Activated T-helper 17 cell treated with anti-CD3 and anti-CD28 coated beads, Interleukin-2, amount 50 U/mL, for 72 hours (primary cell): ENCODE measurements at places on chromosomes 4 and X. TPM values are rescaled to one million over a fixed set of nuclear protein-coding genes. Genes with fewer than 3 reads are reported as not detected.

The DUSP9 gene
- 0.13 TPM for total RNA-seq

The ARX gene
- not detected for total RNA-seq

The STIM2 gene
- total RNA-seq, result 38.4 TPM

The PNMA3 gene
- total RNA-seq, result 1.8 TPM

The MSX1 gene
- total RNA-seq, result not detected

The ACE2 gene
- 0.16 TPM for total RNA-seq

The SAGE1 gene
- not detected for total RNA-seq

The YTHDC1 gene
- 96.9 TPM for total RNA-seq

The CYSLTR1 gene
- 0.71 TPM for total RNA-seq

The TCEAL8 gene
- total RNA-seq, result 25.6 TPM

The ODAPH gene
- 3.4 TPM for total RNA-seq

The CT83 gene
- total RNA-seq, result not detected

- ATAC-seq, result no peak
These were observed 120.3 kb upstream of the USP9X start for GRCh38 chrX:40964633-40965586.

- peak; percentile 49 for ATAC-seq
These were observed 90.6 kb downstream of the LRP2BP start for GRCh38 chr4:185304944-185305690.

GRCh38 chr4:78186597-78187543, 129.7 kb downstream of the FRAS1 start:
- no peak for ATAC-seq

DNA sequence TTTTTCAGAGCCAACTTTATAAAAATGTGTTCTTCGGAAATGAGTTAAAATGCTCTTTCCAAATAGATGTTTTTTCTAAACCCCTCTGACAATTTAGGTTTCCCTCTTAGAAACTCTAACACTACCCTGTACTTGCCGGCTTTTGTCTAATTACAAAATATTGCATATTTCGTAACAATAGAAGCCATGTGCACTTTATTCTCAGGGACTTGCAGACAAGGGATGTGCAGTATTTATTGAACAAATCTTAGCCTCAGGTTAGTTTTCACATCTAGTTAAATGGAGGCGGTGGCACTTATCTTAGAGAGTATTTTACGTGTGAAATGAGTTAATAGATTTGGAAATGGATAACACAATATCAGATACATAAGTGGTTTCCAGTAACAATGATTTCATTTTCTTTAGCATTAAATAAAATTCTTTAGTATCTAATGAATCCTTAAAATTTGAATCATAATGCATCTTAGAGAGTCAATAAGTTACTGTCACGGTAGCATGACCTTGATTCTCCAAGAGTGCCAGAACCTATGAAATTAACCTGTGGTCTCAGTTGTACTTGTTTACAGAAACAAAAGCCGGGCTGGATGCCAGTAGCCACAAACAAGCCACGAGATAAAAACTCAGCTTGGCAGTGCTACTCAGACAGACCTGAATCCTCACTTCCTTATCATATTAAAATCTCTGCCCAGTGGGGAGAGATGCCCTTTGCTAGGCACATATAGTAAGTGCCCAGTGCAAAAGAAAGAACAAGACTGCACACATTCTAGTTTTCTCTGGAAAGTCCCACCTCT, 772 bp upstream of the PABPC4L start:
- no peak for ATAC-seq

- ATAC-seq, result no peak
These were observed 47.6 kb upstream of the NKAP start for GRCh38 chrX:119991005-119991787.

DNA sequence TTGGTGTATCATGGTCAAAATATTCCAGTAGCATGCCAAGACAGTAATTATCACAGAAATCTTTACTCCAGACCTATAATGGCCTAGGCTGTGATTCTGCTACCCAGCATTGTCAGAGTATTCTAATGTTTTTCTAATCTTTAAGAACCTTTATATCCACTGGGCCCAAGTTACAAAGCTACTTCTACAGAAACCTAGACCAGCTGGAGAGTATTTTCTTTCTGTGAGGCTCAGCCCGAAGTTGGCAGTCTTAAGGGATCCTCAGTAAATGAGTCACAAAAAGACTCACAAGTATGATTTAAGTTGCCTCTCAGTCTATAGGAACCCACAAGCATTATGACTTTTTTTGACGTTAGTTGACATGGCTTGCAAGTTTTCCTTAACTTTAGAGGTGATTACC, 638.5 kb upstream of the FAM241A start:
- ATAC-seq, result no peak

- ATAC-seq, result no peak
These were observed 214.0 kb upstream of the NHS start for GRCh38 chrX:17160975-17161374.

DNA sequence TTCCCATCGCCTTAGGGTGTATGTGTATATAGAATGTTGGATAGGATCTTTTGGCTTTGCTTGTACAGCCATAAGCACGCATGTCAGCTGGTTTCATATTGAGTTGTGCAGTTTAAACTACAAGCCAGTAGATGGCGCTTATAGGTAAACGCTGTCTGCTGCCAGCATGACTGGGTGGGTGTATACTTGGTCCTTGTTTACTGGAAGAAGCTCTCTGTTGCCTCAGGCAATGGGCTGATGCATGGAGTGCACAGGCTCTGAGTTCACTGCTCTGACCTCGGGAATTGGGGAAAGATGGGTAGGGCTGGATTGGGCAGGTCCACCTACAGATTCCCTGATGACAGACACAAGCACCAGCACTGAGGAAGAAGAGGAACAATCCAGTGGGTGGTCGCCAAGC, 831.5 kb downstream of the STIM2 start:
- no peak for ATAC-seq

- no peak for ATAC-seq
These were observed 41.8 kb downstream of the C4orf50 start for GRCh38 chr4:5976431-5976830.

DNA sequence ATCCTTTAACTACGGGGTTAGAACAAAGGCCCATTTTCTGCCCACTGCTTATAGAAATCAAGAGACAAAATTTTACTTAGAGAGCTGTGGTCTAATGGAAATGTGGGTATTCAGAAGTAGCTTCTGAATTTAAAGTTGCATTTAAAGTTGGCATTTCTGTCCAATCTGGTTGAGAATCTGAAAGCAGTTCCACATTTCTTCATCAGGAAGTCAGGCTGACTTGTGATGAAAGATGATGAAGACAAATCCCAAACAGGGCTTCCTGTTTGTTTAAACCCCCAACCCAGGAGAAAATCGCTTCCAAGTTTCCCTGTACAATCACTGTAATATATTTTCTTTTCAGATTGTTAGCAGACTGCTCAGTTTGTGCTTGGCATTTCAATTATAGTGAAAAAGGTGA, 345.3 kb downstream of the SPRY1 start:
- ATAC-seq, result no peak

GRCh38 chrX:118189000-118189399, 72.4 kb upstream of the KLHL13 start:
- no peak for ATAC-seq

- ATAC-seq, result no peak
These were observed 70.5 kb downstream of the HADH start for GRCh38 chr4:108060164-108060563.

GRCh38 chrX:111443946-111444345, 32.0 kb upstream of the DCX start:
- ATAC-seq, result no peak

DNA sequence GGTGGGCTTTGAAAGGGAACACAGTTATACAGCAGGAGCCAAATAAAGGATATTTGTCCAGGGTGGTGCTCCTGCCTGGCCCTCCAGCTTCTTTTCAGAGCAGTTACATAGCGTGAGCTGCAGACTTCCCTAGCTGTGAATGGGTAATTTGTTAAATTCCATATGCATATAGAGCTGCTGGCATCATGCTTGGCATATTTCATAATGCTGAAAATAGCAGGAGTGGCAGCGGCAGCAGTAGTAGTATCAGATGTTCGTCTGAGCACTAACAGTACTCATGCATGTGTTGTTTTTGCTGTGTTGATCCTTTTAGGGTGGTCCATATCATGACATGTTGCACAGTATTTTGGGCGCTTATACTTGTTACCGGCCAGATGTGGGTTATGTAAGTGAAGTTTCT, 33.6 kb upstream of the TADA2B start:
- no peak for ATAC-seq

DNA sequence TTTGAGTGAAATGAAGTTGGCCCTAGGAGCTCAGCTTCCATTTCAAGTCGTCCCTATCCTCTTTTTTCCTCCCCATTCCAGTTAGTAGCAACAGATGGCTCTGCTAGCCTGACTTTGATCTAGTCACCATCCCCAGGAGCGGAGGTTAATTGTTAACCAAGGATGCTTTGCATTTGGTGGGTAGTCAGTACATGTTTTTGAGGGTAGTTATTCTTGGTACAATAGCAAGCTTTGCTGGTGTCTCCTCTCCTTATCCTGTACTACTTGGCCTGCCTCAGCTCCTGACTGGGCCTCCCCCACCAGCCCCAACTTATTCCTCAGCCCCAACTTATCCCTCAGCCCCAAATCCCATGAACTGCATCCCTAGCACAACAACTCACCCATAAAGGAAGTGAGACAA, 14.8 kb upstream of the RTL5 start:
- ATAC-seq, result no peak

- ATAC-seq, result no peak
These were observed 181.0 kb downstream of the SPANXN3 start for GRCh38 chrX:143336261-143336660.

- no peak for ATAC-seq
These were observed 117.7 kb downstream of the SMIM20 start for GRCh38 chr4:26031704-26032103.
